Kidney (tissue), 22 donors: ENCODE measurements at places on chromosomes 5 and 9. TPM values are rescaled to one million over a fixed set of nuclear protein-coding genes. Genes with fewer than 3 reads are reported as not detected.

DNA sequence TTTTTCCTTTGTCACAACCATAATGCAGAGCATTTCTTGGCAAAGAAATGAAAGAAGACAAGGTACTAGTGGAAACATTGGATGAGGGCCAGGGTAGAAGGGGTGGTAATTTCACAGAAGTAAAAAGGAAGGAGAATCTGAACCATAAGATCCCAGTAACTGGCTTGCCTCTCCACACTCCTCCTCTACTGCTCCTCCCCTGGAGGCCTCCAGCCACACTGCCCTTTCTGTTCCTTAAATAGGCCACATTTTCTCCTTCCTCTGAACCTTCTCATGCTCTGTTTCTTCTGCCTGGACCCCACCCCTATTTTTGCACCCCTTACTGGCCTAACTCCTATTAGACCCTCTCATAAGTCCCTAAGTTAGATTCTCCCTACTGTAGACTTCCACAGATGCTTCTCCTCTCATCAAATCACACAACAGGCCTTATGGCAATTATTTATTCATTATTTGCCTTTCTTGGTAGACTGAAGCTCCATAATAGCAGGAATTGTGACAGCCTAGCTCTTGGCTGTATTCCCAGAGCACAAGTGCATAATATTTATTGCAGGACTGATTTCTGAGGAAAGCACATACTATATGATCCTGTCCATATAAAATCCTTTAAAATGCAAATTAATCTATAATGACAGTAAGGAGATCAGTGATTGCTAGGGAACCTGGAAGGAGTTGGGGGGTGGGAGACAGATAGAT lies 31.3 kb upstream of the GRIA1 start:
- DNase-seq = no peak

- DNase-seq = peak; percentile 45
Observed at GRCh38 chr5:132053483-132053882, 7.0 kb upstream of the IL3 start.

DNA sequence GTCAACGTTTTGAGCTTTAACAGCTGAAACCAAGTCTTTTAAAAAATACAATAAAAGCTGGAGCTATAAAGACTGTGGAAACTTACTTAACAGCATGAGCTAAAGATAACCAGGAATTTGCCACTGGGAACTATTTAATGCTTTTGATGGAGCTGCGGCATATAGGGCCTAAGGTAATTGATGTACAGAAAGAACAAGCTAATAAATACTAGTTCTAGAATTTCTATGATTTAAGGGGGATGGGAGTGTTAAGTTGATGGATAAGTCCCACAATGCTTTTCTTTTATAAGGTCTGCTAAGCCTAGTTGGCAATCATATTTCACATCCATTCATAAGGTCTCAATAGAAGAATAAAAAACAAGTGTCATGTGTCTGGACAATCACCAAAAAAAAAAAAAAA lies 334.0 kb upstream of the DMAC1 start:
- DNase-seq = peak; percentile 9

DNA sequence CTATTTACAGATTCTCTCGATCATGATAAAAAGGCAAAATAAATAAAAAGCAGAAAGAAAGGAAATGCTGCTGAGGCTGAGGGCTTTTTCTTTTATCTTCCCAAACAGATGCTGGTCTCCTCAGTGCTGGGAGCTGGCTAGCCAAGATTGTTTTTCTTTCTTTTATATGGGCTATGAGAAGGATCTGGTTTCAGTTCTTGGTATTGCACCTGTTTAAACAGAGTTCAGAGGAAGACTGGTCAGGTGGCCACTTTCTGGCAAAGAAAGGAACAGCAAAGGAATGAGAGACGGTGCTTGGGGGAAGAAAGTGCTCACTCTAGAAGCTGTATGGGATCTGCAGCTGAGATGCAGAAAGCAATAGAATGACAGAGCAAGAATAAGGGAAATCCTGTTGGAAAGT lies 88.9 kb downstream of the SLF1 start:
- no peak for DNase-seq

DNA sequence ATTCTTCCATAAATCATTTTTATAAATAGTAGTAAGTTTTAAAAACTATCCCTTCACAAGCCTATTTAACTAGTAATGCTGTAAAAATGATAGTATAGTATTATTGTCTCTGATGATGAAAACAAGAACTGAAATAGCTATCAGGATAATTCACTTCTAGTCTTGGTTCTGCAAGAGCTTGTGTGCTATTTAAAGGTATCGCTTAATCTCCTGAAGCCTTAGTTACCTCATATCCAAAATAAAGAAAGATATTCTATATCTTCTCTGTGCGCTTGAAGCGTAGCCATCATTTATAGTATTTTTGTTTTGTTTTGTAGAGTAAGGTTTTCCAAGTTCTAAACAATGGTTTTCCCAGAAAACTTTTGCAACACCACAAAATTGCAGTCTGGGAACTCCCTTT lies 180.1 kb downstream of the TMC1 start:
- DNase-seq = no peak

- peak; percentile 52 for DNase-seq
Observed at GRCh38 chr5:131983244-131983771, 28.1 kb downstream of the ACSL6 start.

DNA sequence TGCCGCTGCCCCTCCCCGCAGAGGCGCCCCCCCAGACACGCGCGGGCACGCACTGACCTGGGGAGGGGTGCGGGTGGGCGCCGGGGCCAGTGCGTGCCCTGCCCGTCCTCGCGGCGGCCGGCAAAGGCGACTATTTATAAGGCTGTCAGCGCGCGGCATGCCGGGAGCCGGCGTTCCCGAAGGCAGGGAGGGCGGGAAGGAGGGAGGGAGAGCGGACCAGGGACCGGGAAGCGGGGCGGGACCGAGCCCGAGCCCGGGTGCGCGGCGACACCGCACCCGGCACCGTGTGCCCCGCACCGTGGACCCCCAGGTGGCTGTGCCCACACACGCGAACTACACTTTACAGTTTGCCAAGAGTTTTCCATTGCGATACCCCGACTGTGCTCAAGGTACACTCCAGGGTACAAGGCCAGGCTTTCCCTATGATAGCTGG lies at the start of gene AK1:
Gene AK1, minus strand, starts transcription at position 110 of the 433 bp plus-strand sequence. CDS start 3,058 bp downstream, outside the sequence.
- DNase-seq = peak; percentile 71

GRCh38 chr9:100030548-100030947 lies 68.3 kb downstream of the ERP44 start:
- no peak for DNase-seq

DNA sequence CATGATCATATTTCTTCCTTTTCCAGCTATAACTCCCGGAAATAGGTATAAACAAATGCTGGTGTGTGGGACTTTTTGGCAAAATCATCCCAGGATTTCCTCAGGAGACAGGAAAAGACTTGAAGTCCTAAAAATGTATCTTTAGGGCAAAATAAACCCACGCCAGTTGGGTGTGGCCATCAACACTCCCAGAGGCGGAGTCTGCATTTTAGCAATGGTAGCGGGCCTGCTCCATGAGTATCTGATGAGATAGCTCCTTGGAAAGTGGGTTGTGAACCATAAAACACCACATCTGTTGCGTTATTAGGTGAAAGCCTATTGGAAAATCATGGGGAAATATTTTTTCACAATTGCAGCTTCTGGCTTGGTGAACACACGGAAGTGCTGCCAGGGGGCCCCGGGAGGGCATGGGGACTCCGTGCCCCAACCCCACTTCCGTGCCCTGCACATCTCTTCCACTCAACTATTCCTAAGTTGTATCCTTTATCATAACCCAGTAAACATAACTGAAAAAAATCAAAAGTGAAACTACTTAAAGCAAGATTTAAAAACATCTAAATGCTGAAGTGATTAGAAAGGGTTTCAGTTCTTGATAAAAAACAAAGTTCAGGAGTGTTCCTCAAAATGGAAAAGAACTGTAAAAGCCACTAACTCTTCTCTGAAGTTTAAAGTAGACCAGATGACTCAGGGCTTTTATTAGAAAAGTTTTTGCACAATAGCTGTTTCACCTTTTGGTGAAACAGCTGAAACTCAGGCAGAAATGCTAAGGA lies 111.2 kb downstream of the LRRC70 start:
- DNase-seq = peak; percentile 9

DNA sequence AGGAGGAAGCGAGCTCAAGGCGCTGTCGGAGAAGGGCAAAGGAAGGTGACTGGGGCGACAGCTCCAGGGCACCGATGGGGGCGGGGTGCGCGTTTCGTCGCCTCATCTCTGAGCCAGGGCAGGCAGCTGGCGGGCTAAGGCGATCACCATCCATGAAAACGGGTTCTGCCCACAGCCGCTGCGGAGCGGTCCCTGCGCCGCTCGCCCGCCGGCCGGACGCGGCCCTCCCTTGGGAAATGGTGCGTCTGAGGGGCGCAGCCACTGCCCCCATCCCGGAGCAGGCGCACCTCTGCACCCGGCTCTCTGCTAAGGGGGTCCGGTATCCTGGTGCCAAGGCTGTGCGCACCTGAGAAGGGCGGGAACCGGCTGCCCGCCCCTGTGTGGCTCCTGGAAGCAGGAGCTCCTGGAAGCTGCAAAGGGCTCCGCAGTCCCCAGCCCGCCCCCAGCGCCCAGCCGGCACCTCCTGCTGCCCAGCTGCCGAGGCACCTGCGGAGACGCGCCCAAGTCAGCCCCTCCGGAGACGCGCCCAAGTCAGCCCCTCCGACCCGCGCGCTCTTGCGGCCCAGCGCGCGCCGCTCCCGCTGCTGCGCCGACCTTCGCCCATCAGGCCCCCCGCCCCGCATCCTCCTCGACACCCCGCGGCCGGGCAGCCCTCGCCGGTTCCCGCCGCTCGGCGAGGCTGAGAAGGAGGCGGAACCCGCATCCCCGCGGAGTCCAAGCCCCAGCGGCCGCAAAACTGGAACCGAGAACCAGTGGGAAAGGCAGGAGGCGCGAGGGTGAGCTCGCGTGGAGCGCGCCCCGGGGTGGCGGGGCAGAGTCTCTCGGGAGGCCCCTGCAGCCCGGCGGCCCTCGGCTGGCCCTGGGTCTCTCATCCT lies 757 bp downstream of the ANKRD34B start:
- peak; percentile 73 for DNase-seq

DNA sequence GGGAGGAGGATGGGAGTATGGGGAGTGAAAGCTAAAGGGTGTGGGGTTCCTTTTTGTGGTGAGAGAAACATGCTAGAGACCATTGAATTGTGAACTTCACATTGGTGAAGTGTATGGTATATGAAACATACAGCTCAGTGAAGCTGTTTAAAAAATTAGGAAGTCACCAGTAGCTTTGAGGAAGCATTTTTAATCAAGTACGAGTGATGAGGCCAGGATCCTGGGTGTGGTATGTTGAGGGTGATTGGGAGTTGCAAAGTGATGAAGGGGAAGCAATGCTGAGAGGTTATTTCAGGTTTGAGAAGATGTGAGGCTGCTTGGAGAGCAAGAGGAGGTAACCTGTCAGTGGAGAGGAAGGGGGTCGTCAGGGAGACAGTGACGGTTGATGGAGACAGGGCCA lies 22.7 kb upstream of the CLK4 start:
- DNase-seq = no peak

DNA sequence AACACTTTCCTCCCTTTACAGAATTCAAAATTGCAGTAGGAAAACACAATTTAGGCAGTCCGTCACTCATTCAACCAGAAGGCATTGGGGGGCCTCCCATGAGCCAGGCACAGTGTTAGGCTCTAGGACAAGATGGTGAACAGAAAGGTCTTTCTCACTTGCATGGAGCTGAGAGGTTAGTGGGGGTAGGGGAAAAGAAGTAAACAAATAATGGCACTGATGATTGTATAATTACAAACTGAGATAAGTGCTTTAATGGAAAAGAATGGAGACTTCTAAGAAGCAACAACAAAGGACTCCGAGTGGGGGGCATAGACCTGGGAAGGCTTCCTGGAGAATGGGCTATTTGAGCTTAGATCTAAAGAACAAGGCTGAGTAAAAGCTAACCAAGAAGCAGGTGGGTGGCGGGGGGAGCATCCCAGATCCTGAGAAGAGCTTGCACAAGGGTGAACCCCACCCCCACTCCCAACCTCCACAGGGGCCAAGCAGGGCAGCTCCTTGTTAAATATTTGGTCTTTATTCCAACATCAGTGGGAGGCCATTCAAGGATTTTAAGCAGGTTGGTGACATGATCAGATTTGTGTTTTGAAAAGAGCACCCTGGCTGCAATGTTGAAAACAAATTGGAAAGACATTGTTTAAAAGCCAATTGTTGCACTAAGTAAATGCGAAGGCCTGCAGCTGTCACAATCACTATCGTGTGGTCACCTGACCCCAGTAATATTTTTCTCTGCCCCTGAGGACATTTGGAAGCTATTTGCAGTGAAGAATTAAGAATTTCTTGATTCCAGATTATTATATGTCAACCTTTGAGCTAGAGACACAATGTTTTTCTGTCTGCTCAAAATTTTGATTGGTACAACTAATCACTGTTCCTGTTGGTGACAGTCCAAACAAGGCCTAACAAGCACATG lies 73.9 kb upstream of the EFNA5 start:
- no peak for DNase-seq

DNA sequence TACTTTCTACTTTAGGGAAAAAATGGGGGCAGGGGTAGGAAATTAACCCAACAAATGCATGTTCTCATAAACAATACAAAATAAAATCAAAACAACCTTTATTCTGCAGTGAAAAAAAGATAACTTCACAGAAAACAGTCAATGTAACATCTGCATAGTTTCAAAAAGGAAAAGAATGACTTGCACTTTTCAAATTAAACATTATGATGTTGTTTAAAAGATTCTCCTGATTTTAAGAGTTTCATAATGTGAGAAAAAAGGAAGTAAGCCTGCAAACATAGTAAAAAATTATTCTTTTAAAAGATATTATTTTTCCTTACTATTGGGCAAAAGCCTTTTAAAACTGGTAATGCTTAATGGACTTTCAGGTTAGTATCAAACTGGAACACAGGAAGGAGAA lies 7.6 kb downstream of the C9orf72 start:
- no peak for DNase-seq

- peak; percentile 85 for DNase-seq
Observed at GRCh38 chr5:135829681-135830383, 4.6 kb upstream of the SLC25A48 start.

- DNase-seq = peak; percentile 41
Observed at GRCh38 chr5:33470544-33470943, 29.8 kb downstream of the TARS1 start.

- DNase-seq = peak; percentile 22
Observed at GRCh38 chr5:160312960-160313727, 780 bp upstream of the CCNJL start.

Gene SLC6A3
- 0.54 TPM for total RNA-seq

Gene SPATA6L
- total RNA-seq = 15.1 TPM

Gene C9
- total RNA-seq = 4.5 TPM

Gene STPG3
- total RNA-seq = 0.38 TPM

Gene GKAP1
- 7.1 TPM for total RNA-seq
